ENCODE measurements at places on chromosomes 11 and 22.

- no peak for DNase-seq
Observed at GRCh38 chr11:12802418-12803085, 128.3 kb downstream of the TEAD1 start.

DNA sequence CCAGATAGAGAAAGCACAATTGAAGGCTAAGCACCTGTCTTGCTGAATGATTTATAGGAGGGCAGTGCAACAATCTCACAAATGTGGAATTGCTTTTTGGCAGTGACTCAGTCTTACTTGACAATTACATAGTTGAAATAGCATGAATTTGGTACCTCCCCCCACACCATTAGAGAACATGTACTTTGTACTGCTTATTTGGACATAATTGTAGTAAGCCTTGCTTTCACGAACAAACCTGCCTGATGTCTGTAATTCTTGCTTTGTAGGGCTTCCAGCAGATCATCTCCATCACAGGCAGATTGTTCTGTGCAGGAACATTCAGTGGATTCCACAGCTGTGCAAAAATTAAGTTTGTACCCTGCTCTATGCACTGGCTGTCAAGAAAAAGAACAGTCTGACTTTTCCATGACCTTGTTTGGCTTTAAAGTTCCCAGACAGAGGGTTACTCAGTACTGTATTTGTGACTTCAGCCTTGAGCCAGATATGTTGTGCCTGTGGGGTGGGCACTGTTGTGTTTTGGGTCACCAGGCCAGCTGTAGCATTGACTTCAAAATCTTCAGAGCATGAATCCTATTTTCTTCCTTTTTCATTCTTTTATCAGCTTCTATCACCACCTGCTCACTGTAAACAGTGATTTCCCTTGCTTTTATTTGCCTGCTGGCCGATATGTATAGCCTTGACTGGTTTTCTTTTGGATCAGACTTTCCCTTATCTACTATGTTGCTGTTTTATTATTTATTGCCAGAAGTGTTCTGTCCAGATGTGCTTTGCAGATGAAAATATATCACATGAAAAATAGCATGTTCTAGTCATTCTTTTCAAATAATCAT lies 941.0 kb upstream of the CHORDC1 start:
- peak; percentile 95 for DNase-seq

DNA sequence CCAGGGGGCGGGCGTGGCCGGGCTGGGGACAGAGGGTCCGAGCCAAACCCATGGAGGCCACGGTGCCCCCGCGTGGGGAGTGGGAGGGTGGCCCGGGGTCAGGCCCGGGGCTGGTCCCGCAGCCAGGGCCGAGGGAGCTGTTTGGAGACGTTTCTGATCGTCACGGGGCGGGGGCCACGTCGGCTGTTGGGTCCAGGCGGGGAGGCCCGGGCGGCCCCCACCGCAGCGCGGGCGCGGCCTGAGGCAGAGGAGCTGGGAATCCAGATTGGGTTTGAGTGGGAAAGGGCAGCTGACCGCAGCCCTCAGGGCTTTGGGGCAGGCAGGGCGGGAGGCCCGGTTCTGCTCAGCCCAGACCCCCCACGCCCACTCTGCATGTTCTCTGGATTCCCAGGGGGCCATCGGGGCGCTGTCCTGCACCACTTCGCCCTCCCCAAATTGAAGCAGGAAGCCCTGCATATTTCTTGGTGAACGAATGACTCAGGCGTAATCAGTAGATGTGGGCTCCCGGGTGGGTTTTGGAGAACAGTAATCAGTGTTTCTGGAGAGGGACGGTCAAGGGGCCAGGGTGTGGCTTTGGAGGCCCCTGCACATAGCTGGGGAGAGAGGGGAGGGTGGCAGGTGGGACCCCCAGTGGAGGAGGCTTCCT lies 583 bp downstream of the MRPL23 start:
- no peak for DNase-seq

GRCh38 chr11:15675683-15676082 lies 561.0 kb downstream of the INSC start:
- no peak for DNase-seq

GRCh38 chr11:46528445-46529094 lies 65.3 kb downstream of the AMBRA1 start:
- no peak for DNase-seq

DNA sequence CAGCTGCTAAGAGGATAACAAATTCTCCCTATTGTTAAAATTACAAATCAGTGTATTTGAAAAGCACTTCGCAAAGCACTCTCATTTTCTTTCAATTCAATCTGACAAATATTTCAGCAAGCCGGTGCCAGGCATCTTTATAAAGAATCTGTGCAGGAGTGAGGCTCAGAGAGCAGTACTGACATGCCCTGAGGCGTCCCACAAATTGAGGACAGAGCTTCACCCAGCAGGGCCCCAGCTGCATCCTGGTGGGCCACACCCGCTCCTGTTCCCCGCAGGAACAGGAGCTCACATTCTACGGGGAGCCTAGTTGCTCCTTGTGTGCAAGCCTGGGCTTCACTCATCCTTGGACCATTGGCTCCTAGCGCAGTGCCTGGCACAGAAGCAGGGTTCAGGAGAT lies 60.9 kb upstream of the EIF3D start:
- no peak for DNase-seq

GRCh38 chr11:101470419-101470818 lies 113.4 kb downstream of the TRPC6 start:
- no peak for DNase-seq

DNA sequence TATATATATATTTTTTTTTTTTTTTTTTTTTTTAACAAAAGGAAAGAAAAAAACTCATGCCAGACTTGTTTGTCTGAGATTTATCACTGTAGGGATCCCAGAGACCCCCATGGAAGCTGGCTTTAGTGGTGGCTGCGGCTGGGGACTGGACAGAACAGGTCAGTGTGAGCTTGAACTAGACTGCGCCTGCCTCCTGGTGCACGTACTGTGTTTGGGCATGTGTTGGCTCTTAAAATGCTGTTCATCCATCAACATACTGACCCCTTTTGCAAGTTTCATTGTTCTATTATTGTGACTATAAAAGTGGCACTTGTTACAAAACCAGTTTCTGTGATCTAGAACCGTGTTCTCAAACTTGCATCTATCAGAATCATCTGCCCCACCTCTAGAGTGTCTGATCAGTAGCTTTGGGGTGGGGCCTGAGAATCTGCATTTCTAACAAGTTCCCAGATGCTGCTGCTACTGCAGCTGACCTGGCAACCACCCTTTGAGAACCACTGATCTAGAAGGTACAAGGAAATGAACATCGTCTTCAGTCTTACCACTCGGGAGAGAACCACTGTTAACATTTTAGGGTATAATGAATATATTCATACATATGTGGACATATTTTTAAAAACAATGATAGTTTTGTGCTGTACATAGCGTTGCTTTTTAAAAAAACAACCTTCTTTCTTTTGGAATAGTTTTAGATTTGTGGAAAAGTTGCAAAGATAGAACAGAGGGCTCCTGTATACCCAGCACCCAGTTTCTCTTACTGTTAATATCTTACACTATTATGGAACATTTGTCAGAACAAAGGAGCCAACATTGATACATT lies 54.0 kb downstream of the ZNRF3 start:
- no peak for DNase-seq

GRCh38 chr11:120068114-120068573 lies 69.8 kb downstream of the TRIM29 start:
- peak; percentile 57 for DNase-seq

All from myocyte (in vitro differentiated cells).